A549 treated with AZD2906 at 1 μM for 4 hours (cell line): ENCODE measurements at places on chromosomes 3 and 15. TPM values are rescaled to one million over a fixed set of nuclear protein-coding genes. Genes with fewer than 3 reads are reported as not detected.

Gene UBE2E2
- 47.6 to 52.9 TPM (median 48.3 TPM) in 5 replicates for total RNA-seq

Gene CPB1
- total RNA-seq: not detected in 5 replicates

Gene ASB7
- total RNA-seq: 9.4 to 12.0 TPM (median 11.5 TPM) in 5 replicates

Gene IQCF5
- not detected in 5 replicates for total RNA-seq

Gene ACTRT3
- total RNA-seq: 2.6 to 3.3 TPM (median 3.1 TPM) in 5 replicates

Gene TUSC7
- not detected in 5 replicates for total RNA-seq

Gene EPHA3
- not detected in 5 replicates for total RNA-seq

Gene EIF4A2
- 126 to 141 TPM (median 129 TPM) in 5 replicates for total RNA-seq

Gene CLDN18
- not detected in 5 replicates for total RNA-seq

Gene STRA6
- total RNA-seq: 50.4 to 82.4 TPM (median 71.8 TPM) in 5 replicates

Gene CPA3
- total RNA-seq: not detected in 5 replicates
